Activated CD4-positive, alpha-beta T cell treated with anti-CD3 and anti-CD28 coated beads, Interleukin-2, amount 50 U/mL, for 1 hour (primary cell): ENCODE measurements at places on chromosomes 2 and 18.

GRCh38 chr18:45654677-45655076, 39.4 kb downstream of the SLC14A2 start:
- no peak for DNase-seq

DNA sequence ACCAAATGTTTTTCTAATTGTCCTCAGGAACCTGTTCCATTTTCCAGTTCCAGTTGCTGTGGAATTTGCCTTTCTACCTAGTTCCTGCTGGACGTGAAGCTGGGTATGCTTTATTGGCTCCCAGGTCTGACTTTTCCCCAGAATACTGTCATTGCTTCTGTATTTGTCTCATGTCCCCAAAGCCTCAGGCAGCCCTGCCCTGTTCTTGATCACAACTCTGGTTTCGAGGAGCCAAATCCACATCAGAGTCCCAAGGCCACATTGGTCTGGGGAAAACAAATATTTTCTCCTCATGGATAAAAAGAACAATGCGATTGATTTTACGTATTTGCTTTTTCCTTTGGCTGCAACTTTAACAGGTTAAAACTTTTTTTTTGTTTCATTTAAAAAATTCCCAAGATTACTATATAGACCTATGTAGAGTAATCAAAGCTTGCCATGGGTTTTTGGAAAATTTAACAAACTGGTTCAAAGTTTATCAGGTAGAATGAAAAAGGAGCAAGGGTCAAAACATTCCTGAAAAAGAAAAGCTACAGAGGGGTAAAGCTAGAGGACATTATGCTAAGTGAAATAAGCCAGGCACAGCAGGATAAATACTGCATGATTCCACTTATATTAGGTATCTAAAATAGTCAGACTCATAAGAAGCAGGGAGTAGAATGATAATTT, 85.2 kb downstream of the MDH1 start:
- no peak for DNase-seq

GRCh38 chr18:14970027-14970426, 222.1 kb downstream of the ANKRD30B start:
- DNase-seq: no peak

DNA sequence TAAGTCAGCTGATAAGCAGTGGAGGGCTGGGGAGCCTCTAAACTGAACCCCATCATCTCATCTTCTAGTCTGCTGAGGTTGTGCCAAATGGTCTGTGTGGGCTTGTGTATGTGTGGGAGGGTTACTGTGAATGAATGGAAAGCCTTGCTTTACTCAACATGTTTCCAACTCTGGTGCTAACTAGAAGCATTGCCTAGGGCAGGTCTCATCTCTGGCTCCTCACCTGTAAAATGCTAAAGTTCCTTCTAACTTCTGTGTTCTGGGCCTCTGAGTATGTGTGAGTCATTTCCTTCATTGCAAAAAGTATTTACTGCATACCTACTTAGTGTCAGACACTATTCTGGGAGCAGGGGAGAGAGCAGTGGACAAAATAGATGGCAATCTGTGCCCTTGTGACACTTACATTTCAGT, 1.3 kb downstream of the LIPG start:
- no peak for DNase-seq

- no peak for DNase-seq
Observed at GRCh38 chr2:26292646-26293045, 47.9 kb downstream of the HADHB start.

DNA sequence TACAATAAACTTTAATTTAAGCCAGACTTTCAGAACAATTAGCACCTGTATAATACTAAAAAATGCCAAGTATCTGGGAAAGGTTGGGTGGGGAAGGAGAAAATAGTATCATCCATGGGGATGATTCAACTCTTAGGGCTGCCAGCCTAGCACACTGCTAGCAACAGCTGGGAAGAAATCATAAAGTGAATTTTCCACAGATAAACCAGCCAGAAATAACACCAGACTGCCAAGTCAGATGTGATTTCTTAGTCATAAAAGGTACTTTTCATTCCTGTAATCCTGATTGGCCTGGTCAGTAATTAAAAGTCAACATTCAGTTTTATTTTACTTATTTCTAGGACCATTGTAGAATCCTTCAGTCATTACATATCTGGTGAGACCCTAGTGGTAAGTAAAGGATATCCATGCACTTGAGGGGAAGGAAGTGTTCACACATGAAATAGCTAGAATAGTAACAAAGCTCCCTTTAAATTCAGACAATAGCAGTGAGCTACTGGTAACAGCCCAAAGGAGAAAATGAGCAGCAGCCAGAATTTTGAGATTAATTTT, 59.4 kb downstream of the LIMS1 start:
- DNase-seq: no peak

DNA sequence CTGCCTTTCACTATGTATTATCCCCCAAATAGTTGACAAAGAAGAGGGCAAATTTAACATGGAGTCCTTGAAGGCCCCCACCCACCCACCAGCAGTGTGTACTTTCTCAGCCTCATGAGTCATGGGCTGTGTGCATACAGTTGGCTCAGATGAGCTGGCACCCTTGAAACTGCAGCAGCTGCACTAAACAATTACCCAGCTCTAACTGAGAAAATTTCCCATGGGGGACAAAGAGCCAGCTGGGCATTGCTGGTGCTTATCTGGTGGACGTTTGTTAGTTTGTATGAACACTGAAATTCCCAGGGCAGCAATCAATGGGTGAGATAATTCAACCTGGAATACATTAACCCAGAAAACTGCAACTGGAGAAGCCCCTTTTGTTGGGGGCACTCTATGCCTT, 131.7 kb downstream of the GCA start:
- DNase-seq: no peak

GRCh38 chr2:98551316-98551715, 57.0 kb downstream of the COA5 start:
- DNase-seq: no peak

DNA sequence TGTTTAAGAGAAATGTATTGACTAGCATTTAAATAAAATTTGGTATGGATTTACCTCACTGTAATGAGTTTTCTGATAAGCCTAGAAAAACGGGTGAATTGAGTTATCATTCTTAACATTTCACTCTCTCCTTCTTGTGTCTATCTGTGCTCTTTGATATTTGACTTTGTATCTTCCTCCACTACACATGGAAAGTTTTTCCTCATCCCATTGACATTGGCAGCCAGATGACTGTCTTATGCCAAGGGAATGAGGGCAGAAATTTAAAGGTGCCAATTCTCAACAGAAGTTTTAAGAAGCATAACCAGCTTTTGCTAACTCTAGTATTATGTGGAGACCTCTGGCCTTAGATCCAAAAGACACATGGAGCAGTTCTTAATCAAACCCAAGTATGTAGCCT, 376.6 kb downstream of the DSEL start:
- DNase-seq: no peak

- no peak for DNase-seq
Observed at GRCh38 chr2:195316486-195316885, 340.5 kb upstream of the SLC39A10 start.

- no peak for DNase-seq
Observed at GRCh38 chr2:128260239-128261138, 58.2 kb downstream of the HS6ST1 start.

- no peak for DNase-seq
Observed at GRCh38 chr2:188308483-188308882, 16.8 kb downstream of the GULP1 start.

GRCh38 chr18:32349728-32350395, 120.8 kb downstream of the GAREM1 start:
- no peak for DNase-seq

GRCh38 chr2:135299658-135300244, 231.3 kb downstream of the ZRANB3 start:
- no peak for DNase-seq

DNA sequence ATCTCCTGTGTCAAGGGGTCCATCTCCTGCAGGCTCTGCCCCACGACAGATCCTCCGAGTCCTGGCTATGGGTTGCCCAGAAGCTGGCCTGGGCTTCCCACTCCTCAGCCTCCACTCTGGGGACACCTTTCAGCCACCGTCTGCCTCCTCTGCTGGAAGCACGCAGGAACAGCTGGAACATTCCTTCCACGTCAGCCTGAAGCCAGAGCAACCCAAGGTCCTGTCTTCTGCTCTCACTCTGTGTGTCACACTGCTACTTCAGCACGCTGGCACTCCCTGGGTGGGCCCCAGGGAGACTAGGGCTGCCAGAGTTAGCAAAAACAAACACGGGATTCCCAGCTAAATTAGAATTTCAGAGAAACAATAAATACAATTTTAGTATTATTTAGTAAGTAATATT, 148.8 kb downstream of the HRH4 start:
- no peak for DNase-seq
